Stimulated activated CD8-positive, alpha-beta memory T cell treated with anti-CD3 and anti-CD28 coated beads, Interleukin-4, amount 100 ng/mL, for 1 hour (primary cell): ENCODE measurements at places on chromosomes 5 and 9.

- DNase-seq: no peak
Observed at GRCh38 chr5:77321793-77322394, 111.4 kb downstream of the PDE8B start.

- no peak for DNase-seq
Observed at GRCh38 chr9:7097040-7097715, 339.4 kb downstream of the KDM4C start.

GRCh38 chr5:43215073-43215631 lies 23.1 kb downstream of the NIM1K start:
- DNase-seq: no peak

DNA sequence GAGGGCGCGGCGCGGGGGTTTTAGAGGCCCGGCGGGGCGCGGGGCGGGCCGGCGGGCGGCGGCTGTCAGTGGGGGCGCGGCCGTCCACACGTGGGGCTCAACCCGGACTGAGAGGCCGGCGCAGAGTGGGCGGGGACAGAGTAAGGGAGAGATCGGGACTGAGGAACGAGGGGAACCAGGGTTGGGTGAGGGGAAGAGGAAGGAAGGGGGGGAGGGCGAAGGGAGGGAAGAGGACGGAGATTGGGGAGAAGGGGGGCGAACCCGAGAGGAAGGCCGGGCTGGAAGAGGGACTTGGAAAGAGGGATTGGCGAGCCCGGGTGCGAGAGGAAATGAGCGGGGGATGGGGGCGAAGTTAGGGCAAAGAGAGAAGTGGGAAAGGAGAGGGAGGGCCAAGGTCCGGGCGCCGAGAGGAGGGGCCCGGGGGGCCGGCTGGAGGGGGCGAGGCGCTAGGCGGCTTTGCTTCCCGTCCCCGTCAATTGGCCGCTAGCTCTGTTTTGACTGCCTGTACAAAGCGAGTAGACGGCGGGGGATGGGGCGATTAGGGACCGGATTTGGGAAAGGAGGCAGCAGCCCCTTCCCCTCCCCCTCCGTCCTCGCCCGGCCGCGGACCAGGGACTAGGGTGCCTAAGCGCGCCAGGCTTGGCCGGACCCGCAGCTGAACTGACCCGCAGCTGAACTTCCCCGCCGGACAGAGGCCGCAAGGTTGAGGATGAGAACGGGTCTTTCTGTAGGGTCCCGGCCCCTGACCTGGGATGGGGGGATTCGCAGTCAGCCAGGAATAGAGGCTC lies 399 bp upstream of the FBN2 start:
- no peak for DNase-seq

GRCh38 chr5:66427139-66427442 lies 169.1 kb upstream of the MAST4 start:
- no peak for DNase-seq
